WTC11 (cell line): ENCODE measurements at places on chromosomes 1 and 21. TPM values are rescaled to one million over a fixed set of nuclear protein-coding genes. Genes with fewer than 3 reads are reported as not detected.
A peak's percentile ranks its signal among the peaks of the same experiment; 100 is the strongest.

Gene SPATA1
- total RNA-seq, result 0.85 to 0.92 TPM in 2 of 3 replicates, not detected in the other

Gene CLCA1
- total RNA-seq, result 0.07 to 0.14 TPM (median 0.11 TPM) in 3 replicates

Gene UBXN10
- 0.52 to 0.76 TPM (median 0.71 TPM) in 3 replicates for total RNA-seq

Gene CNIH3
- total RNA-seq, result 5.0 to 8.1 TPM (median 5.8 TPM) in 3 replicates

Gene OR2AK2
- total RNA-seq, result not detected in 3 replicates

Gene GJA5
- 2.2 to 3.0 TPM (median 2.2 TPM) in 3 replicates for total RNA-seq

Gene A3GALT2
- not detected in 3 replicates for total RNA-seq

Gene ACTN2
- total RNA-seq, result 2.0 to 3.5 TPM (median 2.6 TPM) in 3 replicates

Gene S100A3
- total RNA-seq, result 0.33 TPM in 1 of 3 replicates, not detected in the others

Gene FMO5
- total RNA-seq, result 1.6 to 3.3 TPM (median 1.7 TPM) in 3 replicates

Gene CRYAA
- not detected in 3 replicates for total RNA-seq

Gene MYCL
- 31.0 to 32.6 TPM (median 32.2 TPM) in 3 replicates for total RNA-seq

Gene SLC44A5
- total RNA-seq, result 1.6 to 1.8 TPM (median 1.8 TPM) in 3 replicates

Gene FABP3
- total RNA-seq, result 18.0 to 25.0 TPM (median 19.0 TPM) in 3 replicates

Gene EPHX1
- total RNA-seq, result 60.9 to 66.2 TPM (median 64.4 TPM) in 3 replicates

- DNase-seq, result no peak
Measured at GRCh38 chr1:9590201-9590600, 1.5 kb downstream of the TMEM201 start.

- DNase-seq, result no peak
Measured at GRCh38 chr21:41043014-41043413, 124.9 kb upstream of the BACE2 start.

DNA sequence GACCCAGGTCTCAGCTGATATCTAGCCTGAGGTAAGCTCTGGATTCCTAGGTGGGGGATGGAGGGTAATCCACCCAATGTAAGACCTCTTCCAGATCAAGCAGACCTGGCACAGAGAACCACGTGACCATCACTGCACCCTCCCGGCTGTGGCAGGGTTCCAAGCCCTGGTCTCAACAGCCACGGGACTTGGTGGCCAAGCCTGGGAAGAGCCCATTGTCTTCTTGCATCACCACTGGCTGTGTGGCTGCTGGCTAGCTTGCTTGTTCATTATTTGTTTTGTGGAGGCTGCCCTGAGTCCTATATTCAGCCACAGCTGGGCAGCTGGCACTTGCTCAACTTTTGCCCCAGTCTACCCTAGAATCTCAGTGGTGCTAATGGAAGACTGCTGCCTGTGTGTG is 24.1 kb upstream of the NFASC start:
- DNase-seq, result no peak

- DNase-seq, result no peak
Measured at GRCh38 chr1:42720868-42721267, 19.2 kb downstream of the CLDN19 start.

GRCh38 chr1:155083865-155084721 is 5.5 kb downstream of the EFNA3 start:
- no peak for DNase-seq

DNA sequence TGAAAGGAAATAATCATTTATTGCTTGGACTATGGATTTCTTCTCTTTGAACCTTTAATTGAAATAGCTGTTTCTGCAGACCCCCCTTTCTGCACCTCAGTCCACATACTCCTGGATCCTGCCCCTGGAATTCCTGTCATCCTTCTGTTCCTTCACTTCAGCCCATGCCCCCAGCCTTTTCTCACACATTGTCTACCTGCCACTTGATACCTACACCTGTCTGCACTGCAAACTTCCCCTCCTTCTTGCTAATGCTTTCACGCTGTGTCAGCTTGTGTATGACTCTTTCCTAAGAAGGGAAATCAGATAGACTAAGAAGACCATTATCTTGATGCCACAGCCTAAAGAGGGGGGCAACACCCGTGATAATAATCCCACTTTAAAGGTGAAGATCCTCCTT is 80.3 kb upstream of the EXO1 start:
- DNase-seq, result no peak

DNA sequence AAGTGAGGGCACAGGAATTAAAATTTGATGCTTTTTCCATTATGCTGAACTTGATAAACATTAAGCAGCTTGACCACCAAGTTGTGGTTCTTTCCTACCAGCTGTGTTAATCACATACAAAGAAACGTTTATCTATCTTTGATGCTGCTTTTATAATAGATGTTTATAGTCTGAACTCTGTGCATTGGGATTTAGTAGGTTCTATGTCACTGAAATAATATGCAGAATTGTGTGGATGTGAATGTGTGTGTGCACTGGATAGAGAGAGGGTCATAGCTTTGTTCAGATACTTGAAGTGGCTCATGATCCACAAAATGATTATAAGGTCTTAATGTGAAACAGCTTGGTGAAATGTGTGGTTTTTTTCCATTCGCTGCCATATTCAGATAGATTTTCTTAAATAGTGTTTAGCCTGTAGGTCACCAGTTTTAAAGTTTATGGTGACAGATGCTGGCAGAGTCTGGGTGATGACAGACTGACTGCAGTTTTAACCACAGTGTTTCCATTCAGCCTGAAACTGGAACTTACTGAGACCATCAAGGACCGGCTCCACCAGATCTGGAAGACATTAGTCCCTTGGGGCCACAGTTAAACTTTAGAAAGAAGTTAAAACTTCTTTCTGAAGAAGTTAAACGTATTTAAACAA is 10.2 kb downstream of the DDI2 start:
- no peak for DNase-seq

GRCh38 chr1:159421821-159422220 is 10.2 kb upstream of the OR10J4 start:
- peak; percentile 65 for DNase-seq

GRCh38 chr1:8680664-8681650 is 136.5 kb downstream of the RERE start:
- no peak for DNase-seq

DNA sequence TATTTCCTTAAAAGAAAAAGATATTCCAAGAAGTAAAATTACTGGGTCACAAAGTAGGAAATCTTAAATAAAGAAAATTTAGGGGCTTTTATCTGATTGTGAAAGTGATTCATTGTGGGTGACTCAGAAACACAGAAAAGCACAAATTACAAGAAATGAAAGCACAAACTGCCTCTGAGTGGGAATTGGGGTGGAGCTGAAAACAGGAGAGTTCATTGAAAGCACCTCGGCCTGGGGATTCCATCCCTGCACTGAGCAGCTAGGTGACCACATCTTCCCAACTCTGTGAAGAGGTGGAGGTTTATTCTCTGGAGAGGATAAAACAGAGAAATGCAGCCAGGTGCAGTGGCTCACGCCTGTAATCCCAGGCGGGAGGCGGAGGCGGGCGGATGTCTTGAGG is 7.4 kb downstream of the GJA4 start:
- DNase-seq, result no peak

DNA sequence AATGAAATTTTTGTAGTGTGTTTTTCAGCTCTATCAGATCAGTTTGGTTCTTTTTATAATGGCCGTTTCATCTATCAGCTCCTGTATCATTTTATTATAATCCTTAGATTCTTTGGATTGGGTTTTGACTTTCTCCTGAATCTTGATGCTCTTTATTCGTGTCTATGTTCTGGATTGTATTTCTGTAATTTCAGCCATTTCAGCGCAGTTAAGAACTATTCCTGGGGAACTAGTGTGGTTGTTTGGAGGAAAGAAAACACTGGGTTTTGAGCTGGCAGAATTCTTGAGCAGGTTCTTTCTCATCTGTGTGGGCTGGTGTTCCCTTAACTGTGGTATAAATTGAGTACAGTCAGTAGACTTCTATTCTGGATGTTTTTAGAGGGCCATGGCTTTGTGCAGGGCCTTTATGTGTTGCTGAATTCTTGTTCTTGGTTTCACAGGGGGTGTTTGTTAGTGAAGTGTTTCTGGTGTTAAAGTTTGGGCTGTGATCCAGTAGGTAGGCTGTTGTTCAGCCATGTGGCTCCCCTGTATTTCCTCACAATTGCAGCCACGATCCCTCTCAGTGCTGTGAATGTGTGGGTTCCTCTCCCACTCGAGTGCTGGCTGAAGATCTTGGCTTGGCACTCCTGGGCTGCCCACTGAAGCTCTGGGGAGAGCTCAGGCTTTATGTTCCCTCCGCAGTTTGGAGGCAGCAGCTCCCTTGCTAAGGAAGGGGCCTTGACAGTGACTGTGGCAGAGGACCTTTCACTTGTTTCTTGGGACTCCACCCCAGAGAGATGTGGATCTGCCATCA is 56.0 kb upstream of the CCDC190 start:
- DNase-seq, result no peak

- DNase-seq, result no peak
Measured at GRCh38 chr1:83889707-83890106, 109.2 kb downstream of the TTLL7 start.

GRCh38 chr1:212162635-212163034 is 122.6 kb upstream of the PPP2R5A start:
- no peak for DNase-seq

- no peak for DNase-seq
Measured at GRCh38 chr1:164769486-164770130, 210.6 kb downstream of the PBX1 start.

GRCh38 chr1:25430073-25430966 is at the start of gene MACO1:
Gene MACO1 (plus strand): TSS chr1:25430897. CDS start chr1:25431099, 202 bp downstream.
- DNase-seq, result peak; percentile 96

DNA sequence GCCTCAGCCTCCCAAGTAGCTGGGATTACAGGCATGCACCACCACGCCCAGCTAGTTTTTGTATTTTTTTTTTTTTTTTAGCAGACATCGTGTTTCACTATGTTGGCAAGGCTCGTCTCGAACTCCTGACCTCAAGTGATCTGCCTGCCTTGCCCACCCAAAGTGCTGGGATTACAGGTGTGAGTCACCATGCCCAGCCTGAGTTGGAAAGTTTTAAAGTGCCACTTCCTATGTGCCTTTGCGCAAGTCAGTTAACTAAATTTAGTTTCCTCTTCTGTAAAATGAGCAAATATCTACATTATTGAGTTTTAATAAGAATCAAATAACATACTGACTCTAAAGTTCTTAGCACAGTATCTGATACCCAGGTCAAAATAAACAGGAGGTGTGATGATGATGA is 12.4 kb downstream of the SLC19A2 start:
- no peak for DNase-seq

GRCh38 chr1:214404571-214405213 is 123.7 kb downstream of the SMYD2 start:
- DNase-seq, result peak; percentile 42

DNA sequence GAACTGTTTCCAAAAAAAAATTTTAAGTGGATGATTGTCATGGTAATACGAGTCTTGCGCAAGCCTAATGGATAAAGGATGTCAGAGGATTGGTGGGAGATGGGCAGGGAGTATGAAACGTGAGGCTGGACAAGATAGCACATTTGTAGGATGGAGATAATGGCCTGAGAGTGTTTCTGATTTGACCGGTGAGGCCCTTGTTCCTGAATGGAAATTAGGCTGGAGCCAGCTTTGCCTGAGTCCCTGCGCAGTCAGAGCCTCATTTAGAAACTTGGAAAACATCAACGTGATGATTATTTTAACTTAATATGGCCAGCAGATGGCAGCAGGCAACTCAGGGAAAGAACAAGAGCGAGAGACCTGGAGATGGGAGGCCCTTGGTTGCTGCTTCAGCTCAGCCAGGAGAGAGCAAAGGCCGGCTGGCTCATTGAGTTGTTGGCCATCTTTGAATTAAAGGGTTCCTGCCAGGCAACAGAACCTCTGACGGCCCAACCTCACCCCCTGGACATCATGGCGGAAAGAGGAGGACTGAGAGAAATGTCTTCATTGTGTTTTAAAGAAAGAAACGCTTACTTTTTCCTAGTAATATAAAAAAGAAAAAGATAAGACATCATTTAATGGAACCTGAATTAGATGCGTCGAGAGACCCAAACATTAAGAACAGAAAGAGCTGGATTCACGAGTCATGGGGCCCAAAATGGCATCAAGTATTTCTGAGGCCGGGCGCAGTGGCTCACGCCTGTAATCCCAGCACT is 80.3 kb downstream of the SELENOF start:
- DNase-seq, result peak; percentile 73

- DNase-seq, result no peak
Measured at GRCh38 chr1:6260433-6260934, 414 bp downstream of the GPR153 start.

GRCh38 chr1:32427264-32427963 is 33.2 kb upstream of the BSDC1 start:
- DNase-seq, result no peak

- DNase-seq, result no peak
Measured at GRCh38 chr21:33229099-33229783, 497 bp upstream of the IFNAR2 start.

GRCh38 chr1:34409689-34410229 is 233.1 kb downstream of the C1orf94 start:
- no peak for DNase-seq
